ENCODE measurements at places on chromosomes 16 and 17.

GRCh38 chr17:1150863-1151600, 28.7 kb downstream of the ABR start:
- DNase-seq: no peak

DNA sequence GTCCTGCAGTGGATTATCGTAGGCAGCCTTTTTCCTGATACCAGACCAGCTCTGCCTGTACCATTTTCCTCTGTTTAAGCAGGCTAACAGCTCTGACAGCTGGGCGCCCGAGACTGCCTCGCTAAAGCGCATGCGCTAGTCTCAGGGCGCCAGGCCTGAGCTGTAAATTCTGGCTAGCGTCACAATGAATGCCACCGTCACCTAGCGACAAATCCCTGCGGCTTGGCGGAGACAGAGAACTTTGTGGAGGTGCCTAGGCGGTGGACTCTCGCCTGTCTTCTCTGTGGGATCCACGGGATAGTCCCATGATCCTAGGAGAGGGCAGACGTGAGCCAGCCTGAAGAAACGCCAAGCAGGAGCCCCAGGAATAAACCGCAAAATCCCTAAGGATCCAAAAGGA, 573.9 kb downstream of the KCNJ18 start:
- peak; percentile 23 for DNase-seq

DNA sequence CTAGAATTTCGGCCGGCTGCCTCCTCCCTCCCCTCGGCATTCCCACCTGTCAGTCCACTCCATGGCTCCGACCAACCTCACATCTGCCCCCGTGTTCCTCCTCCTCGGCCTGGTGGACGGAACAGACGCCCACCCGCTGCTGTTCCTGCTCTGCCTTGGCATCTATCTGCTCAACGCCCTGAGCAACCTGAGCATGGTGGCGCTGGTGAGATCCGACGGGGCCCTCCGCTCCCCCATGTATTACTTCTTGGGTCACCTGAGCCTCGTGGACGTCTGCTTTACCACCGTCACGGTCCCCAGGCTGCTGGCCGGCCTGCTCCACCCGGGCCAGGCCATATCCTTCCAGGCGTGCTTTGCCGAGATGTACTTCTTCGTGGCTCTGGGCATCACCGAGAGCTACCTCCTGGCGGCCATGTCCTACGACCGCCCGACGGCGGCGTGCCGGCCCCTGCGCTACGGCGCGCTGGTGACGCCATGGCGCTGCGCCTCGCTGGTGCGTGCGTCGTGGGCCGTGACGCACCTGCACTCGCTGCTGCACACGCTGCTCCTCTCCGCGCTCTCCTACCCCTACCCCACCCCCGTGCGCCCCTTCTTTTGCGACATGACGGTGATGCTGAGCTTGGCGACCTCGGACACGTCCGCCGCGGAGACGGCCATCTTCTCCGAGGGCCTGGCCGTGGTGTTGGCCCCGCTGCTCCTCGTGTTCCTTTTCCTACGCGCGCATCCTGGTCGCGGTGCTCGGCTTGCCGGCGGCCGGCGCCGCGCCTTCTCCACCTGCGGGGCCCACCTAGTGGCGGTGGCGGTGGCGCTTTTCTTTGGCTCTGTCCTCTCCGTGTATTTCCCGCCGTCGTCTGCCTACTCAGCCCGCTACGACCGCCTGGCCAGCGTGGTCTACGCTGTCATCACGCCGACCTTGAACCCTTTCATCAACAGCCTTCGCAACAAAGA, at the start of gene OR3A2:
Gene OR3A2 (minus strand): TSS at position 440 of the 948 bp plus-strand sequence.
- DNase-seq: no peak

DNA sequence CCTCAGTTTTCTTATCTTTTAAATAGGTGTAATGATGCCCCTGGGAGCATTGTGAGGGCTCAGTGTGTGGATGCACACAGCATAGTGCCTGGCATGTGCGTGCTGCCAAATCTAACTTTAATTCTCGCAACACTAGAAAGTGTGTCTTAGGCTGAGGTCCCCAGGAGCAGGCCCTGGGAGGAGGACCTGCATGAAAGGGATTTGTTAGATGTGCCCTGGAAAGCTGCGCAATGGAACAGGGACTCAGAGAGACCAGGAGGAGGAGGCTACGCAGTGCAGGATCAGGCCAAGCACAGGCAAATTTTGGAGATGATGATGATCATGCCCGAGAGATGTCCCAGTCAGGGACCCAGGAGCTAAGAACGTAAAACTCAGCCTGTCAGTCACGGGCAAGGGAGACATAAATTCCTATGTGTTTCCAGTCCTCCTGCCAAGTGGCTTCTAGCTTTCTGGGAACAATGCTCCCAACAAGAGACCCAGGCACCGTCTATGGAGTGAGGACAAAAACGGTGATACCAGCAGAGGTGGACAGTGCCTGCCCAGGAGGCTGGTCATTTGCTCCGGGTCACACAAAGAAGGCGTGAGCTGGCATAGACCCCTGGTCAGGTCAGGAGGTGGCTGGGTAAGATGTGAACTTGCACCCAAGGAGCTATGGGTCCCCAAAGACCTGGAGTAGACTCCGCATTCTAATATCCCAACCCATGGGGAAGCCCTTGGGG, 352.2 kb upstream of the TNRC6C start:
- no peak for DNase-seq

DNA sequence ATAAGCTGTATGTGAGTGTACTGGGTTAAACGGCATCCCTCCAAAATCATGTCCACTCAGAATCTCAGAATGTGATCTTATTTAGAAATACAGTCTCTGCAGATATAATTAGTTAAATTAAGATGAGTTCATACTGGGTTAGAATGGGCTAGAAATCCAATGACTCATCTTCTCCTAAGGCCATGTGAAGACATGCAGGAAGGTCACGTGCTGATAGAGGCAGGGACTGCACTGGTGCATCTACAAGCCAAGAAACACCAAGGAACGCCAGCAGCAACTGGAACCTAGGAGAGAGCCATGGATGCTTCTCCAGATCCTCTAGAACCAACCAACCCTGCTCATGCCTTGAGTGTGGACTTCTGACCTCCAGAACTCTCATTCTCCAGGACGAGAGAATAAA, 241.0 kb downstream of the XYLT1 start:
- no peak for DNase-seq

DNA sequence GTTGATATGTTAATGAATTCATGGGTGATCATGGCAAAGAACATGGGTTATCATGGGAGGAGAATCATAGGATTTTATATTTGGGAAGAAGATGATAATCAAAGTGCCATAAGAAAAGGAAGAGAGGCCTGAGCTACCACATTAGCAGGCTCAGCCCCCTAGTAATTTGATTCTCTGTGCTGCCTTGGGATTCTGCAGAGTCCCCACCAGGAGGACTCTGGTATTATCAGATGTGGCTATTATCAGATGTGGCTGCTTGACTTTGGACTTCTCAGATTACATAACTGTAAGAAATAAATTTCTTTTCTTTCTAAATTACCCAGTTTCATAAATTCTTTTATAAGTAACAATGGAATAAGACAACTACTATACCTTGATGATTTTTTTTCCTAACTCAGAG, 137.6 kb downstream of the ITFG1 start:
- no peak for DNase-seq

DNA sequence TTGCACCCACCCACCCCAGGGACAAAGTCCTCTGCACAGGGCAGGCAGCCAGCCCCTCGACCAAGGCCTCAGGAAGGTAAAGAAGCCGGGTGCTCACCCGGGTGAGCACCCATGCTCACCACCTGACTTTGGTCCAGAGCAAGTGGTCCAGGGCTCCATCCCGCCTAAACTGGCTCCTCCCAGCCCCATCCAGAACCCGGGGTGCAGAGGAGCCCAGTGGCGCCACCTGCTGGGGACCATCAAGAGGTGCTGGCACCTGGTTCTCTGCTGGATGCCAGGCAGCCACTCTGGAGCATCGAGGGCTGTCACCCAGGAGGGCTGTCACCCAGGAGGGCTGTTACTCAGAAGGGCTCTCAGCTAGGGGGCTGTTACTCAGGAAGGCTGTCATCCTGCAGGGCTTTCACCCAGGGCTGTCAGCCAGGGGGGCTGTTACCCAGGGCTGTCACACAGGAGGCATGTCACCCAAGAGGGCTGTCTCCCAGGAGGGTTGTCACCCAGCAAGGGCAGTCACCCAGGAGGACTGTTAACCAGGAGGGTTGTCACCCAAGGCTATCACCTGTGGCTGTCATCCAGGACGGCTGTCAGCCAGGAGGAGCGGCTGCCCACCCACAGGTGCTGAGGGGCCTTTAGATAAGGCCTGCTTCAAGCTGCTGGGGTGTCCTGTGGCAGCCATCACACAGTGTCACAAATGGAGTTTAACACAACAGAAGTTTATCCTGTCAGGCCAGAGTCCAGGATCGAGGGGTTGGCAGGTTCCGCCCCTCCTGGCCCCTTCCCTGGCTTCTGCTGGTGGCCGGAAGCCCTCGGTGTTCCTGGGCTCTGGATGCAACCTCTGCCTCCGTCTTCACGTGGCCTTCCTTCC, 98.5 kb downstream of the TNFRSF13B start:
- DNase-seq: no peak

DNA sequence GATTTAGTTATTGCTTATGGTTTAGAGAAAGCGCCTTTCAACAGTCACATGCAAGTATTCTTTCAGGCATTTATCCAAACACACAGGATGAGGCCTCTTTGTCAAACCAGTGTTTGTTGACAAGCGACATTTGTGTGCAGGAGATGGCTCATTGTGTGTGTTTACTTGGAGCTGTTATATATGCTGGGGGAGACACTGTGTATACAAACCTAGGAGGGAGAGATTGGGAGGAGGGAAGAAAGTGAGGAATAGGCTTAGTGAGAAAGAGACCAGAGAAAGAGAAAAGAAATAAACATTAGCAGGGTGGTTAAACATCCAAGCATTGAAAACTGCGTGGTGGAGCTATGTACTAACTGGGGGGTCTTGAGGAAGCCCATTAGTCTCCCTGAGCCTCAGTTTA, 437.6 kb downstream of the MAF start:
- DNase-seq: no peak

DNA sequence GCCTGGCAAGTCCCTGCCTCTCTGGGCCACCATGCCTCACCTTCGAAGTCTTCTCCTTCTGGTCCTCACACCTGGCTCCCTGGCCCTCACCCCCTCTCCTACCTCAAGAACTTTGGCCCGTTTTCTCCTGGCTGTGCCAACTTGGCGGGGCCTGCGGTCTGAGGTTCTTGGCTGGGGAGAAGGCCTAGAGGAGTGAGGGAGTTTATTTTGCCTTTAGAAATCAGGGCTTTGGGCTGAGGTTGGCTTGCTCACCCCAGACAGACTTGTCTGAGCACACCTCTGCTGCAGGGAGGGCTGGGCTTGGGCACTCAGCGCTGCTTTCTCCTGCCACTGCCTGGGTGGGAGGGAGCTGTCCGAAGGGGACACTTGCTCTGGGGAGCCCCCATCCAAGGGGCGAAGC, 23.3 kb upstream of the TAC4 start:
- no peak for DNase-seq

- no peak for DNase-seq
These were observed 108.9 kb downstream of the CDH13 start for GRCh38 chr16:82735673-82736091.

DNA sequence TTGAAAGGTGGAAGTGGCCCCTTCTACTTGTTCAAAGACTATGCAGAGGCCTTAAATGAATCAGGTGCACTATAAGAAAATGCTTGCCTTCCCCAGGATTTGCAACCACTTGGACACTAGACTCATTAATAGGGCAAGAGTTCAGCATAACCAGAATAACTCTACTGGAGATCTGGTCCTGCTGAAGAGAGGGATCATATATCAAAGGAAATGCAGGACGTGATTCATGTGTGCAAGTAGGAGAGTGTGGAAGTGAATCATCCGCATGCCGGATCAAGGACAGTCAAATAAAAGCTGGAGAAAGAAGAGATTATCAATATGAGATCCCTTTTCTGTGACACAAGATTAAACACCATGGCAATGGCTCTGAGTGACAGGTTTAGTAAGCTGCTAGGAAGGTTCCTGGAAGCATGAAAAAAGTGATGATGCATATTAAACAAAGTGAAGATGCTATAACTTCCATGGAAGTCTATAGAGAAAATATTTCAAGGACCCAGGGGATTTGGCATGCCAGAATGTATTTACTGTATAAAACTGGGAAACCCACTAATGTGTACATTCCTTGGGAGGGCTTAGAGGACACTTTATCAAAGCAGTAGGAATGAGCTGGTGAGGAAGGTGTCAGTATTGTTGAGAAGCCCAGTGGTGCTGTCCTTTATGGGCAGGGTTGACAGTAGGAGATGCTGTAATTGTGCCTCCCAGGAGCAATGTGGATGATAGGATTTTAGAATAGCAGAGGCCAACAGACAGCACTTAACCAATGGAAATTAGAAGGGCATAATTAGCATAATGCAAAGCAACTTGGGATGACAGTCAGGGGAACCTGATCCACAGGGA, 133.1 kb downstream of the ABCA8 start:
- peak; percentile 56 for DNase-seq

DNA sequence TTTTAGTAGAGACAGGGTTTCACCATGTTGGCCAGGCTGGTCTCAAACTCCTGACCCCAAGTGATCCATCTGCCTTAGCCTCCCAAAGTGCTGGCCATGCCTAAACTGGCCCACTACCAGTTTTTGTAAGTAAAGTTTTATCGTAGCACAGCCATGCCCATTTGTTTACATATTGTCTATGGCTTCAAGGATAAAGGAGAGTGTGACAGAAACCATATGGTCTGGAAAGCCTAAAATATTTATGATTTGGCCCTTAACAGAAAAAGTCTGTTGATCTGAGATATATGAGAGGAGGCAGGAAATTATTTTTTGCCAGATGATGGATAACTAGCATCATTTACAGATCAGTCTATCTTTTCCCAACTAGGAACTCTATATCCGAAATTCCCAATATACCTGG, 4.5 kb downstream of the AKAP10 start:
- DNase-seq: no peak
